ENCODE measurements at places on chromosomes 1 and 21.

GRCh38 chr1:55129194-55129728 is 85.9 kb downstream of the USP24 start:
- DNase-seq: no peak

DNA sequence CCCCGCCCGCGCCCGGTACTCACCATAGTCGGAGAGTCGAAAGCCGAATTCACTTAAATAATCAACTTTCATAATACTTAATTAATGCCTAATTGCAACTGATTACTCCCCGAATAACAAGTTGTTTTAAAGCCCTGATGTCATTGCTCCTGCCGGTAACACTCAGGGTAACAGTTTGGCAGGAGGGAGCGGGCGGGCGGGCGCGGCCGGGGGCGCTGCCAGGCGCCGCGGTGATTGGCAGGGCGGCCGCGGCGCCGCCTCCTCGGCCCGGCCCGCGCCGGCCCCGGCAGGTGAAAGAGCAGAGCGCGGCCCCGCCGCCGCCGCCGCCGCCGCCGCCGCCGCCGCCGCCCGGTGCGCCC is 102.2 kb downstream of the CASZ1 start:
- no peak for DNase-seq

- no peak for DNase-seq
Observed at GRCh38 chr1:107570768-107571167, 394.2 kb downstream of the VAV3 start.

DNA sequence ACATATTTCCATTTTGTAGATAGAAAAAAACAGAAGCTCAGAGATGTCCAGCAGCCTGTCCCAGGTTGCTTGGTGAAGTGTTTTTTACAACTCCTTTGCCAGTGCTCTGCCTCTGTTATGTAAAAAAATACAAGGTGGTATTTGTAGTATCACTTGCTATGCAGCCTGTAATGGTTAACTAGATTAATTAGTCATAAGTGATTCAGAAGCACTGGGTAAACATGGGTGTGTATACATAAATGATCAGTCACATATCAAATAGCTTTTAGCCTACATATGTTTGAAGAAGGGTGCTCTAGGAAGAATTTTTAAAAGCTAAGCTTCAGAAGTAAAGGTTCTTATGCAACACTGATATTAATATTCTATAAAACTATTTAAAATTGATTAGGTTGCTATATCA is 70.0 kb upstream of the MAGI3 start:
- no peak for DNase-seq

- DNase-seq: no peak
Observed at GRCh38 chr1:114150016-114150415, 3.7 kb downstream of the SYT6 start.

GRCh38 chr1:172727275-172727857 is 68.5 kb downstream of the FASLG start:
- DNase-seq: no peak

GRCh38 chr1:58577654-58578030 is 590 bp upstream of the TACSTD2 start:
- no peak for DNase-seq
